ENCODE measurements at places on chromosomes 2 and 18. TPM values are rescaled to one million over a fixed set of nuclear protein-coding genes. Genes with fewer than 3 reads are reported as not detected.

NLRC4 gene
- total RNA-seq, result 0.17 TPM

GRCh38 chr18:6777509-6777908 lies 48.0 kb downstream of the ARHGAP28 start:
- no peak for DNase-seq

UPP2 gene
- not detected for total RNA-seq

- no peak for DNase-seq
These were observed 33.2 kb upstream of the CXXC1 start for GRCh38 chr18:50320719-50321118.

NMUR1 gene
- 0.21 TPM for total RNA-seq

CIB4 gene
- not detected for total RNA-seq

GRCh38 chr2:143397884-143398614 lies 268.8 kb downstream of the ARHGAP15 start:
- no peak for DNase-seq

HOXD13 gene
- total RNA-seq, result 0.19 TPM

- DNase-seq, result no peak
These were observed 31.1 kb upstream of the ACTR3 start for GRCh38 chr2:113858764-113859163.

- peak; percentile 56 for DNase-seq
These were observed 5.8 kb upstream of the MTA3 start for GRCh38 chr2:42562474-42563144.

- DNase-seq, result no peak
These were observed 194.2 kb downstream of the GLI2 start for GRCh38 chr2:120929829-120930228.

Data from suprapubic skin (tissue), 4 donors.